ENCODE measurements at places on chromosomes 13 and 19.

DNA sequence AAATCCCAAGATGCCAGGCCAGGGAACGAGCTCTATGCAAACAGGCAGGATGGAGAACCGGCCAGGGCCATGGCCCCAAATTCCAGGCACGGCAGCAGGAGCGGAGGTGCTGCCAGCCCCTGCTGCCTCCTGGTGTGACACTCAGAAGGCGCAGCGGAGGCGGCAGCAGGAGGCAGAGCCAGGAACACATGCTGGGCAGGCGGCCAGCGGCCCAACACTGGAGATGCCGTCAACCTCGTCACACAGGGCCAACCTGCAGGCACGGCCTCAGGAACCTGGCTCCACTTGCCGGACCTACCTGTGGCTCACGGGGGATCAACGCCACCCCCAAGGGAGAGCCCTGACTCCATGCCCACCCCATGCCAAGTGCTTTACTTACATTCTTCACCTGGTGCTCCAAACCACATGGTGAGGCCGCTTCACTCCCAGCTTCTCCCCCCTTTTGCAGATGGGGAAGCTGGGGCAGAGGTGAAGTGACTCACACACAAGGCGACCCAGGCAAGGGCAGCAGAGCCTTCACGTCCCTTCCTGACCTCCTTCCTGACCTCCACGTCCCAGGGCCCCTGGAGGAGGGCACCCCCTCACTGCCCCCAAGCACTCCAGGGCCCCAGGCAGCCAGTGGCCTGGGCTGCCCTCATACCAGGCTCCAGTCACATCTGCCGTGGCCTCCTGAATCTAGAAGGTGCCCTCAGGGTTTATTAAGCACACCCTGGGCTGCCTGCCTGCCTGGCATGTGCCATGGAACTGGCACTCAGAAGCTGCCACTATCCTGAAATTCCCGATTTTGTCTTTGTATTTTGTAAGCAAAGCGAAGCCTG, 43.5 kb downstream of the GGACT start:
- no peak for DNase-seq

DNA sequence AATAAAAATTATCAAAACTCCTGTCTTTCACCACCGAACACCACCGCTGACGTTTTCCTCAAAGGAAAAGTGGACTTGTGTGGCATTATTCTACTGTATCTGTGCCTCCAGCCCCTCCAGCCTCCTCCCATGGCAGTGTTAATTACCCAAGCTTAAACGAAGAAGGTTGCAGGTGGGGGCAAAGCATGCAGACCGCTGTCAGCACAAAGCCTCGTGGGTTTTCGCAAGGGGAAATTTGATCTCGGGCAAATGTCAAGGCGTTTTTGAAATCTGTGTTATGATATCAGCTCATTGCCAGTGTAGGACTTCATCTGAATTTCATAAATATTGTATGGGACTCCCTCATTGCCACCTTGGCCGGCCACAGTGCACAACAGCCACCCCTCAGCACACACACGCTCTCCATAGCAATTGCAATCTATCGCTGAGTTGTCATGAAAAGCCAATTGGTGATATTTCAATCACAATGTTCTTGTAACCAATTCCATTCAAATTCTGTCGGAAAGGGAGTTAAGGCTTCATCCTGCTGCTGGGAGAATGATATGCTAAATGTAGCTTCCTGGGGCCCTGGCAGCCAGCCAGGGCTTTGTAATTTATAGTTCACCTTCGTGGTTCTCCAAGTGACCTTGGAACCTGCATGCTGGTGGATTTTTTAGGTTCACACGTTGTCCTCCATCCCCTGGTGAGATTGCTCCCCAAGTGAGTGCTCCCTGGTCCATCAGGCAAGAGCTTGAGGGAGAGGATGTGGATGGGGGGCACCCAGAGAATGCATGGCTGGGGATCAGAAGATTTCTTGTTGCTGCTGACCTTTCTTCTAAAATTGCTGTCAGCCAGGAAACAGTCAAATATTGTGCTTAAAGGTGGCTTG, 16.6 kb downstream of the CHST8 start:
- no peak for DNase-seq

GRCh38 chr13:43799191-43799590, 12.4 kb upstream of the ENOX1 start:
- no peak for DNase-seq

GRCh38 chr13:40370661-40371060, 295.8 kb downstream of the FOXO1 start:
- DNase-seq = no peak

- DNase-seq = no peak
Observed at GRCh38 chr13:84931264-84931663, 868.0 kb downstream of the SLITRK6 start.

DNA sequence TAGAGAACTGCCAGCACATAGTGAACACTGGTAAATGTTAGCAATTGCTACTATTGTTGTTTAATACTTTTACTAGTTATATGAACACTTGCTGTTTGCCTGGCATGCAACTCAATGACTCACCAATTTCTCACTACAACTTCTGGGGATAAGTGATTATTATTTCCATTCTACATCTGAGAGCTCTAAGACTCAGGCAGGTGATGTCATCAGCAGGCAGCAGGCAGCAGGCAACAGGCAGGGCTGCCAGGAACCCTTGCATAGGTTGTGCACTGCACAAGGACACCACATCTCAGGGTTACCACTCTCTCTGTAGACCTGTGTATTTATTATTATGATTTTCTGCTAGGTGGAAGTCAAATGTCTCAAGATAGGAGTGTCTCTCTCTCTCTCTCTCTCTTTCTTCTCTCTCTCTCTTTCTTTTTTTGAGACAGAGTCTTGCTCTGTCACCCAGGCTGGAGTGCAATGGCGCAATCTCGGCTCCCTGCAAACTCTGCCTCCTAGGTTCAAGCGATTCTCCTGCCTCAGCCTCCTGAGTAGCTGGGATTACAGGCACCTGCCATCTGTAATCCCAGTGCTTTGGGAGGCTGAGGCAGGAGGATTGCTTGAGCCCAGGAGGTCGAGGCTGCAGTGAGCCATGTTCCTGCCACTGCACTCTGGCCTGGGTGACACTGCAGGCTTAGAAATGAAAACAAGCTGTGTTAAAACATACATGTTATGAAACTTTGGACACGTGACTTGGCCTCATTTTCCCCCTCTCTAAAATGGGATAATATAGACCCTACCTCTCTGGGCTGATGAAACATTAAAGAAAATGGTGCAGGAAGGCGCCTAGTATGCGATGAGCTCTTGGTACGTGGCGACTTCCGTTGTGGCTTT, 22.7 kb downstream of the HPN start:
- no peak for DNase-seq

GRCh38 chr13:71862459-71862943, 4.5 kb downstream of the DACH1 start:
- DNase-seq = no peak

GRCh38 chr13:85108356-85108755, 690.9 kb downstream of the SLITRK6 start:
- DNase-seq = no peak

DNA sequence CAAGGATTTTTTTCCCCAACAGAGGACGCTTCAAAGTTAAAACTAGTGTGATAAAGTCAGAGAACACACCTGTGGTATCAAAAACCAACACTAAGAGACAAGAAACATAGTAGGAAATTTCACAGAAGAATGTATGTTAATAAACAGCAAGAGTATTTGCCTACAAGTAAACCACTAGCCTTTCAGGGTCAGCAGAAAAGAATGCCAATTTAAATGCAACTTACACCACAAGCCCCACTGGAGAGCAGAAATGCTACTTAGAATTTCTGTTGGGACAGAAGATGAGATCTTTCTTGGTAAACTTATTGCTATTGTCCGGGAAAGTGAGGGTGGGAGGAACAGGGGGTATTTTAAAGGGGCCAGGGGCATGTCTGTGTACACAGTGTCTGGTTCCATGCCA, 68.6 kb downstream of the STK24 start:
- DNase-seq = no peak

DNA sequence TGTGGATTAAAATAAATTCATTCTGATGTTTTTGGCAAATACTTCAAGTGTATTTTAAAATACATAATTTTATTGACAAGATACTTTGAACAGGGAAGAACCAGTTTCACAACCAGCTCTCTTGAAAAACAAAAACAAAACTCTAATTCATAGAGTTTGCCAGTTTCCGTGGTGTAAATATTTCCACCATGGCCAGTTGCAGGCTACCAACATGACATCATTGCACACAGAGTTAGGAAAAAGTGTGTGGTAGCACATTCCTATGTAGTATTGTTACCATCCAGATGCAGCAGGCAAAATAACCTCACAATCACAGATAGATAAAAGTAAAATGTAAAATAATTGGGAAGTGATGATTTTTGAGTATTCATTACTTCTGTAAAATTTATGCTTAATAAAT, 7.7 kb upstream of the RNF113B start:
- DNase-seq = no peak

DNA sequence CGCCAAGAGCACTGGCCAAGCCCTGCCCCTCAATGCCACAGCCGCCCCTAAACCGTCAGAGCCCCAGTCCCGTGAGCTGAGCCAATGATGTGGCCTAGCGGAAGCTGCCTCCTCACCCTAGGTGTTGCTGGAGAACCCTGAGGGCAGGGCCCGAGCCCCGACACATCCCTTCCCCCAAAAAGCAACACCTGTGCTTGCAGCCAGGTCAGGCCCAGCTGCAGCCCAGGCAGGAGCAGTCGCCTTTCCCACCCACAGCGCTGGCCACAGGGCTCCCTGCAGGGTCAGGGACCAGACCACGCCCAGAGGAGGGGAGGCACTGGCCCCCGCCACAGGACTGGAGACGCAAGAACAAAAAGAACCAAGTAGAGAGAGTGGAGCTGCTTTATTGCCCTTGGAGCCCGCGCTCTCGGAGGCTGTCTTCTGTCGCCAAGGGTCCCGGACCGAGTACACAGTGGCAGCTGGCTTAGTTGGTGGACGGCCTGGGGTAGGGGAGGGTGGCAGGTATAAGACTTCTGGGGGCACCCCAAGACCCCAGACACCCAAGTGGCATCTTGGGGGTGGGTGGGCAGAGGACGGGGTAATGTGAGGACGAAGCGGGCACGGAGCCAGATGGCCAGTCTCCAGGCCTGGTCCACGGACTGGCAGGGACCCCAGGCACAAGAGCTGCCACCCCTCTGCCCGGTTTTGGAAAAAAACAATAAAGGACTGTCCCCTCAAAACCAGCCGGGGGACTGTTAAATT, 3.3 kb downstream of the P2RY11 start:
- no peak for DNase-seq

GRCh38 chr19:38726761-38727301, 17.4 kb downstream of the CAPN12 start:
- DNase-seq = no peak

GRCh38 chr19:58395979-58396627, 647 bp downstream of the RNF225 start:
- DNase-seq = no peak

GRCh38 chr13:20727856-20728255, 24.4 kb downstream of the IL17D start:
- no peak for DNase-seq

DNA sequence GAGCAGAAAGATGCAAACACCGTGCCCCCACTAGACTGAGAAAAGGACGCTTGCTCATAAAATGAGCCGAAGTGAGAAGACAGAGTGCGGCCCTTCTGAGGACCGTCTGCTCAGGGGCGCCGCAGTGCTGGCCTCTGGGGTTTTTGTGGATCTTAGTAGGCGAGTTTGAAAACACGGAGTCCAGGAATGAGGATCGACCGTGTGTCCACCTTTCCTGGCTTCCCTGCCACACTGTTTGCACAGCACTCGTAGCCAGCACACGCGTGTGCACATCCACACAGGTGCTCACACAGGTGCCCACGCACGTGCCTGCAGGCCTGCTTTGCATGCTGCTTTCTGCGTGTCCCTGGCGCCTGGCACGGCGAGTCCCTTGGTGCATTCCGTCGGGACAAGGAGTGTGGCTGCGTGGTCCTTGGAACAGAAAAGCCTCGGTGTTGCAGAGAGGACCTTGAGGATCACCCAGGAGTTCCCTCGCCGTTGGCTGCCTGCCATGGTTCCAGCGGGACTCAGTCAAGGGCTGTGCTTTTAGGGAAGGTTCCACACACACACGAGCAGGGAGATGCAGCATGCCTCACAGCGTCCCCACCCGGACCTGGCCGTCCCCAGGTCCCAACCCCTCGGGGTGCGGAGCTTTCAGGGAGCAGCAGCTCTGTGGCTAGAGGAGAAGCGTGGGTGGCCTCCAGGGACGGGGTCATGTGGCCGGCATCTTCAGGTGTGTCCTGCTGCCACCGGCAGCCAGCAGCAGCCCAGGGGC, 10.1 kb upstream of the ZNF554 start:
- no peak for DNase-seq
